Cardiac fibroblast (primary cell): ENCODE measurements at places on chromosomes 3 and 15.
A peak's percentile ranks its signal among the peaks of the same experiment; 100 is the strongest.

DNA sequence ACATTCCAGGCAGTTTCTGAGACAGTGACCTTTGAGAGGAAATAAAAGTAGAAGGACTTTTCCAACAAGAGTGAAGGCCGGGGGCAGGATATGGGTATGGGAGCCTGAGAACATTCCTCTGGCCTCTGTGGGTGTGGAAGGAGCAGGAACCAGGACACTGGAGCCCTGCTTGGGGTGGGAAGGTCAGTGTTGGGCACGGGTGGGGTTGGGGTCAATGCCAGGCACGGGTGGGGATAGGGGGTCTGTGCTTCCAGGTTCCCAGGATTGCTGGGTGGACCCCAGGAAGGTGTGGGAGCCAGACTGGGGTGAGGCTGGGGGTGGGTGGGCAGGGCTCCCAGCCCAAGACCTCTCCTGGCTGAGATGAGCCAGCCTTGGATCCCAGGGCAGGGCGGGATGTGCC lies 163.5 kb downstream of the NSMCE3 start:
- no peak for DNase-seq

GRCh38 chr15:45794304-45794703 lies 159.5 kb downstream of the SQOR start:
- DNase-seq: no peak

GRCh38 chr15:56821721-56822425 lies 88.6 kb upstream of the ZNF280D start:
- DNase-seq: peak; percentile 83

DNA sequence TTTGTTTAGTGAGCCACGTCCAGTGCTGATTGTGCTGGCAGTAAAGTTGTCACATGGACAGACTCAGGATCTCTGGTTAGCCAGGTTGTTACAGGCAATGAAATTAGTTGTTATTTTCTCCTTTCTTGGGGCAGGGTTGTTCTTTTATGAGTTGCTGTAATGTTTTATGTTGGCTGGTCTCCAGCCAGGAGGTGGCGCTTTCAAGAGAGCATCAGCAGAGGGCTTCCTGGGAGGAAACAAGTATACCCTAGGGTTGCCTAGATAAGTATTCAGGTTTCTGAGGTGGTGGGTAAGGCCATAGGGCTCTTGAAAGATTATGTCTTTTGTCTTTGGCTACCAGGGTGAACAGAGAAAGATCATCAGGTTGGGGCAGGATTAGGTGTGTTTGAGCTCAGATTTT lies 14.5 kb upstream of the CFAP20DC start:
- no peak for DNase-seq

GRCh38 chr3:127867986-127868385 lies 45.7 kb upstream of the MGLL start:
- DNase-seq: no peak

GRCh38 chr3:68973639-68974038 lies 39.8 kb downstream of the EOGT start:
- DNase-seq: no peak

GRCh38 chr3:15108869-15109268 lies 9.9 kb upstream of the RBSN start:
- no peak for DNase-seq

DNA sequence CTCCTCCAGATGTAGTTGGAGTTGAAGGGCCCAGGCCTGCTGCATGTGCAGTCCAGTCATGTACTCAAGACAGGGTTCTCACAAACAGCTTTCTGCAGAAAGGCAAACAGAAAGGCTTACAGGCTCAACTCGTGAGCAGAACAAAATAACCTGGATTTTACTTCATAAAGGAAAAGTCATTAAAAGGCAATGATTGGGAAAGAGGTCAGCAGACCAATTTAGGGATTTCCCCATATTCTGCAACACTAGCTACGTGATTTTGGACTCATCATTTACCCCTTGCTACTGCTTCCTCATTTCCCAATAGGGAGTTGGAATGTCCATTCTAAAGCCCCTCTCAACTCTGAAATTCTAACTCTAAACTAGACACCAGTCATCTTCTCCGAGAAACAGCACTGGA lies 18.1 kb downstream of the METTL6 start:
- peak; percentile 69 for DNase-seq

DNA sequence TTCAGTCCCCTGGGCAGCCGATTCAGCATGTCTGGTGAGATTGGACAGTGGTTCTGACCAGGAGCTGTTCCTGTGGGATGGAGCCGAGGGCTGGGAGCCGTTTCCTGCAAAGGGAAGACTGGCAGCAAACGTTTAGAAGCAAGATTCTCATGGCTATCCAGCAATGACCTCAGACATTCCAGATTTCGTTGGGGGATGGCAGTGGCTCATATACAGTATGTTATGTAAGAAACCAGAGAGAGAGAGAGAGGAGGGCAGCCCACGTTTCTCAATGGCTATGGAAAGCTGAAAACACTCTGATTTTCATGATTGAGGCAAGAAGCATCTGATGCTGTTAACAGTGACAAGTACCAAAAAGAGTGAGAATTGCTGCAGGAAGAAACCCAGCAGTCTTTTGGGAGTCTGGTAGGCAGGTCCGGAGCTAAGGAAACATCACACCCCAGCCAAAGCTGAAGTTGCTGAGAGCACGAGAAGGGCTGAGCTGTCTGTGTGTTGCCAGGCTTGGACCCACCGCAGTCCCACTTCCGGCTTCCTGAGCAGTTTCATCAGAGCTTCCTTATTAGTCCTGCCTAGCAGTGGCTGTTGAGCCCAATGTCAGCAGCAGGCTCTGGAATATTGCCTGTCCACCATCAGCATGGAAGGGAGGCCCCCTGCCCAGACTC lies 25.6 kb upstream of the VPS8 start:
- DNase-seq: peak; percentile 88

- DNase-seq: peak; percentile 29
Observed at GRCh38 chr3:62870321-62870720, 4.9 kb downstream of the CADPS start.

GRCh38 chr3:47404955-47405790 lies 24.4 kb downstream of the PTPN23 start:
- peak; percentile 81 for DNase-seq

DNA sequence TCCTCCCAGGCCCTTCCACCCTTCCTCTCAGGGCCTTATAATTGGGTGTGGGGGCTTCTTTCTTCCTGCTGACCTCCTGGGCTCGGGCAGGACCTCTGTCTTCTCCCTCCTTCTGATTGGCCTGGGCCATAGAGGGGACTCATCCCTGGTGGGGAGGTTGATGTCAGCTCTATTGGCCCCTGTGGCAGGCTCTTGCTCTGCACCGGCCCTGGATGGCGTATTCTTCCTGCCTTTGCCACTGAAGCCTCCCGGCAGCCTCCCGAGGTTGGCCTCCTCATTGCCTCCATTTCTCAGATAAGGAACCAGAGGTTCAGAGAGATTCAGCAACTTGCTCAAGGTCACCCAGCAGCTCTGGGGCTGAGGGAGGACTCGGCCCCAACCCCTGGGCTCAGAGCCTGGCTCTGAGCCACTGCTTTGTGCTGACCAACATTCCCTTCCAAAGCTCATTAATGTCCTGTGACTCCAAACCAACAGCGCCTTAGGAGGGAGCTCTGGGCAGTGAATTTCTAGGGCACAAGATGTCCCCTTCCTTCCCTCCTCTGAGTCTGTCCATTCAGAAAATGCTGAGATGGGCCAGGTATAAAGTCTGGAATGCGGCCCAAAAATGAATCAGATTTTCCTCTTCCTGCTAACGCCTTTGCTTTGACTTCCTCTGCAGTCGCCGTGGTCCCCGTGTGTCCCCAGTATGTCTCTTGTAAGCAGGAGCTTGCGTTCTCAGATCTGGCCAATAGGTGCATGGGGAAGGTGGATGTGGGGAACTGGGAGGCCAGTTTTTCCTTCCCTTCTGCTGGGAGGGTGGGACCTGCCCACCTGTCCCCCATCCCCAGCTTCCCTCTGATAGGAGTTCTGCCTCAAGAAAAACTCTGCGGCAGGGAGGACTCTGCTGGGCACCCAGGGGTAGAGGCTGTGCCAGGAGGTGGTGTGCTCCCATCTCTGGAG lies 74.2 kb downstream of the HMCES start:
- DNase-seq: peak; percentile 23

DNA sequence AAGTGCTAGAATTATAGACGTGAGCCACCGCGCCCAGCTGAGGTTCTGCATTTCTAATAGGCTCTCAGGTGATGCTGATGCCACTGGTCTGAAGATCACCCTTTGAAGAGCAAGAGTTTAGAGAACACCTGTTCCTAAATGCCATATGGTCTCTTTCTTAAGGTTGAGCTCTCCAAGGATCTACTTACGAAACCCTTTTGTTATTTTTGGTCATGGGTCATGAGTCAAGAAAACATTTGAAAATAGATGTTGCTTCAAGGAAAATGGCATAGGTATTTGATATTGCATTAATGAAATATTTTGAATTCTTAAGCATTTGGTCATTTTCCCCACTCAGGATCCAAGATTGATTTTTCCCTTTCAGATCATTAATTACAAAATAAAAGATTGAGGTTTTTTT lies 74.7 kb upstream of the SOX2 start:
- no peak for DNase-seq

DNA sequence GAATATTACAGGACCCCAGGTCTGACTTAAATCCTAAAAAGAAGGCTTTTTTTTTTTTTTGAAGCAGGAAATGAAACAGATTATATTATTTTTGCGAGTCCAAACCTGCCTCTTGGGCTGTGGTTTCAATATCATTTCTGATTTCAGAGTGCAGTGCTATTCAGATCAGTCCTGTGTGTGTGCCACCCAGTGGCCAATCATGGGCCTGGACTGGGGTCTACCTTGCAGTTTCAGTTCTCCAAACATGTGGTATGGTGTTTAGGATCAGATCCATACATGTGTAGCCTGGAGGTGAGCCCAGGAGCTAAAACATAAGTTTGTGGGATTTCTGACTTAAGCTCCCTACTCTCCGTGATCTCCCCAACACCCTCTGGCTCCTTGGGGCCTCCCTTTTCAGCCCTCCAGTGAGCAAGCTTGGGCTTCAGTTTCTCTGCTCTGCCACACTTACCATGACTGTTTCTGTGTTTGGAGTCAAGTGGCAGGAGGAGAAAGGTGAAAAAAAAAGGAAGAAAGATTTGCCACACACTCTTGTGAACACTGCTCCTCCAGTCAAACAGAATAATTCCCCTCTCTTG lies 12.1 kb upstream of the THSD4 start:
- DNase-seq: peak; percentile 72

- no peak for DNase-seq
Observed at GRCh38 chr3:122665881-122666280, 14.8 kb upstream of the PARP14 start.

DNA sequence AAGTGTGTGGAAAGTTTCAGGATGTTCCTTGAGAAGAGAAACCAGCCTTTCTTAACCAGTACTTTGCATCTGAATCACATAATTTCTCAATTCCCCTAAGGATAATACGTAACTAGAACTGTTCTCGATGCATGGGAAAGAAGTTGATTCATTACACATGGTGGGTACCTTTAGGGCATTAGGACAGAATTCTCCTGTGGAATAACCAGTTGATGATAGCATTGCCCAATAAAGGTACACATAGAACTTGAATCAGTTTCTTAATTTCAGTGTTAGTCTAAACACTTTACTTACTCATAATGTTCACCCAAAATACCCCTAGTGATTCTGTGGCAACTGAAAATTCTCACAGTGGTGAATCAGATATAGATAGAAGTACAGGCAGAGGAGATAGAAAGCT lies 1030.9 kb downstream of the ROBO1 start:
- DNase-seq: peak; percentile 95

- DNase-seq: no peak
Observed at GRCh38 chr15:50563756-50564155, 17.3 kb upstream of the USP50 start.

DNA sequence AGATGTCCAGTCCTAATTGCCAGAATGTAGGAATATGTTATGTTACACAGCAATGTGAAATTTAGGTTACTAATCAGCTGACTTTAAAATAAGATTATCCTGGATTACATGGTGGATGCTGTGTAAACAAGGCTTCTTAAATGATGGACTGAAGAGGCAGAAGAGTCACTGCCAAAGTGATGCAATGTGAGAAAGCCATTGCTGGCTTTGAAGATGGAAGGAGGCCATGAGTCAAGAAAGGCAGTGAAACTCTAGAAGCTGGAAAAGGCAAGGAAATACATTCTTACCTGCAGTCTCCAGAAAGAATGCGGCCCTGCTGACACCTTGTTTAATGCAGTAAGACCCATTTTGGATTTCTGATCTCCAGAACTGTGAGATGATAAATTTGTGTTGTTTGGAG lies 179.1 kb upstream of the ZPLD1 start:
- no peak for DNase-seq

- DNase-seq: no peak
Observed at GRCh38 chr3:174358252-174358651, 500.9 kb upstream of the NAALADL2 start.

GRCh38 chr15:38041576-38041975 lies 107.1 kb downstream of the TMCO5A start:
- peak; percentile 65 for DNase-seq

GRCh38 chr3:108352176-108352575 lies 55.8 kb downstream of the HHLA2 start:
- DNase-seq: no peak

- DNase-seq: no peak
Observed at GRCh38 chr3:197761784-197762183, 12.1 kb downstream of the FYTTD1 start.

DNA sequence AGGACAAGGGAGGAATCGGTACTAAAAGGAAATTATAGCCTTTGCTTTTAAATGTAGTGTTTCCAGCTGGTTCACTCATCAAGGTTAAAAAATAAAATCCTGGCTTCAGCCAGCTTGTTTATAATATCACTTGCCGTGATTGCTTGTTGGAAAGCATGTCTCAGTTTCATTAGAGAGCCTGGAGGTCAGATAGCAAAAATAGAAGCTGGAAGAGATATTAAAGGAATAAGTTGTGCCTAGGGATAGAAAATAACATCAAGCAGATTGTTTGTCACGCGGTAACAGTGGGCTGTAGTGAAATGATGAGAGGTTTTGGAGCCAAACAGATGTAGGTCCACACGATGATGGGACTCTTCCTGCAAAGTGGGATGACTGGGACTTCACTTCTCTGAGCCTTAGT lies 17.7 kb upstream of the SLMAP start:
- DNase-seq: no peak

DNA sequence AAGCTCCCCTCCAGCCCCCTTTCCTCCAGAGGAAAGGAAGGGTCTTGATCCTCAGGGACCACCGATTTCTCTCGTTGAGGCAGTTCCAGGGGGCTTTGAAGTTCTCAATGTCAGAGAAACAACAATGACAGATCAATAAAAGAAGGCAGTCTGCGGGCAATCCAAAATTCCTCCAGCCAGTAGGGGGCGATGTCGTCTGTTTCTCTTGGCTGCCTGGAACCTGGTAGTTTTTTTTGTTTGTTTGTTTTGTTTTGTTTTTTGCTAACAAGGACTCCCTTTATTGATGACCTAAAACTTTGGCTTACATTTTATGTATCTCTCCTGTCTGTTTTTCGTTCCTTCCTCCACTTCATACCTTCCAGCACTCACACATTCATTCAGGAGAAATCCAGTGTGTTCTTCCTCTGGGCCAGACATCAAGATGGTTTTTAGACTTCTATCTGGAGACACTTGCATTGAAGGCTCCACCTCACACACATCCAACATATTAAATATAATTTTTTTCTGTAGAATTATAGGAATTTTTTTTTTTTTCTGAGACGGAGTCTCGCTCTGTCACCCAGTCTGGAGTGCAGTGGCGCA lies 276.6 kb downstream of the RPLP1 start:
- DNase-seq: peak; percentile 48

GRCh38 chr15:88657326-88658069 lies 18.7 kb downstream of the ISG20 start:
- peak; percentile 69 for DNase-seq

GRCh38 chr3:149702691-149703441 lies 45.0 kb upstream of the WWTR1 start:
- DNase-seq: peak; percentile 75

- DNase-seq: no peak
Observed at GRCh38 chr3:13288732-13289718, 131.1 kb downstream of the NUP210 start.
